Stimulated activated CD8-positive, alpha-beta memory T cell treated with anti-CD3 and anti-CD28 coated beads, Interleukin-7, amount 100 ng/mL, for 1 hour (primary cell): ENCODE measurements at places on chromosomes 16 and 17.

- DNase-seq = no peak
These were observed 1.9 kb downstream of the ACSF3 start for GRCh38 chr16:89095491-89095951.

DNA sequence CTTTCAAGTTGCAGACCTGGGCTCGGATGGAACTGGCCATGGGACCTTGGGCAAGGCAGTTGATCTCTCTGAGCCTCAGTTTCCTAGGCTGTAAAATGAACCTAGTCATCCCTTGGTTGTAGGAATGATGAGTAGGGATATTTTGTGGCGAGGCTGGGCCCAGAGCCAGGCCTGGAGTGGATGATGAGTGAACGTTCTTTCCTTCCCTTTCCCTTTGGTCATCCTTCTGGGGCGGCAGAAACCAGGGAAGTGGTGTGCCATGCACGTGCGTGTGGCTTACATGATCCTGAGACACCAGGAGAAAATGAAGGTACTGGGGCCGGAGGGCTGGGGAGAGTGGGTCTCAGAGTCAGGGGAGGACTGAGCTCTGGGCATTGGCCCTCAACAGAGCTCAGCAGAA, 8.4 kb downstream of the FBRS start:
- no peak for DNase-seq

- no peak for DNase-seq
These were observed 141.5 kb downstream of the TRIM37 start for GRCh38 chr17:58965221-58965620.

GRCh38 chr16:2776500-2777139, 460 bp downstream of the ELOB start:
- no peak for DNase-seq

DNA sequence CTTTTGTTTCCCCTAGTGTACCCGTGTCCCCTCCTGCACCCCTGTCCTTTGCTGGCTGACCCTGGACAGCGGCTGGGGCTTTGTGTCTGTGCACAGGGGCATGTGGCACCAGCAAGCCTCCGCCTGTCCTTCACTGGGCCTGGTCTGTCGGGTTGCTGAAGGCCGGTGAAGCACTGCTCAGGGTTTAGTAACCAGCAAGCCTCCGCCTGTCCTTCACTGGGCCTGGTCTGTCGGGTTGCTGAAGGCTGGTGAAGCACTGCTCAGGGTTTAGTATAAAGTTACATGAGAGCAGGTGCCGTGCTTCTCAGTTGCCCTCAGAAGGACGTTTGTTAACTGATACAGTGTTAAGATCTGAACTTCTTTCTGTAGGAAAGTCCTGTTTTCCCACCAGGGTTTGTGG, 33.8 kb downstream of the DEF8 start:
- DNase-seq = no peak

GRCh38 chr17:12410717-12411116, 255.0 kb upstream of the MYOCD start:
- DNase-seq = no peak

GRCh38 chr17:60333628-60334031, 58.3 kb downstream of the USP32 start:
- no peak for DNase-seq

GRCh38 chr17:32739722-32740121, 137.2 kb downstream of the MYO1D start:
- DNase-seq = no peak

DNA sequence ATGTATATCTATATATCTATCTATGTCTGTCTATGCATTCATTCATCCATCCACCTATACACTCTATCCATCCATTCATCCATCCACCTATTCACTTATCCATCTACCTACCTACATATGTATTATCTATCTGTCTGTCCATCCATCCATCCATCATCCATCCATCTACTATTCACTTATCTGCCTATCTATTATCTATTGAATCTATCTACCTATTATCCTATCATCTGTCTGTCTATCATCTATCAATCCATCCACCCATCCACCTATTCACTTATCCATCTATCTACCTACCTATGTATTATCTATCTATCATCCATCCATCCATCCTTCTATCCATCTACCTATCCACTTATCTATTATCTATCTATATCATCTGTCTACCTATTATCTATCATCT, 302.3 kb downstream of the SHISA9 start:
- DNase-seq = no peak

GRCh38 chr16:81664153-81664552, 114.9 kb upstream of the PLCG2 start:
- no peak for DNase-seq

DNA sequence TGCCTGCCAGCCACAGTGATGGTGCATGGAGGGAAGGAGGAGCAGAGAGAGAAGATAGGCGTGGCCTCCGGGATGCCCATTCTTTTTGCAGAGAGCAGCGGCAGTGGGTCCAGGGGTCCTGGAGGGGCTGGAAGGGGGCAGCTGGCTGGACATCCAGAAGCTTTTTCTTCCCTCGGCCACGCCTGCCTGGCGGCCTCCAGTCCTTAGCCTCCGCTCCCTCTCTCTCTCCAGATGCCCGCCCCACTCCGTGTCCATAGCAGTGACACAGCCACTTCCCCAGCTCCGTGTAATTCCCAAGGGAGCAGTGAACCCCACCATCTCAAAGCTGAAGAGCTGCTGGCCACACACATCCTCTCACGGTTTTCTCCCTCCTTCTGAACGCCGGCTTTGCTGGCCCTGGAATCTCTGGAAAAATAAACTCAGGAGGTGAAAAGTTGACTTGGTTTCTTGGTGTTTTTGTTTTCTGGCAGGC, 26.3 kb upstream of the CDC42EP4 start:
- no peak for DNase-seq

- no peak for DNase-seq
These were observed 44.7 kb downstream of the NEUROD2 start for GRCh38 chr17:39562976-39563375.

DNA sequence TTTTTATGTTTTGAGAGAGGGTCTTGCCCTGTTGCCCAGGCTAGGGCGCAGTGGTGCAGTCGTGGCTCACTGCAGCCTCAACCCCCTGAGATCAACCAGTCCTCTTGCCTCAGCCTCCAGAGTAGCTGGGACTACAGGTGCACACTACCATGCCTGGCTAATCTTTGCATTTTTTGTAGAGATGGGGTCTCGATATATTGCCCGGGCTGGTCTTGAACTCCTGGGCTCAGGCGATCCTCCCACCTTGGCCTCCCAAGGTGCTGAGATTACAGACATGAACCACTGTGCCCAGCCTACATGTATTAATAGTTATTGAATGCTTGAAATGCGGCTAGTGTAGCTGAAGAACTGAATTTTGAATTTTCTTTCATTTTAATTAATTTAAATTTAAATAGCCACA, 12.2 kb downstream of the C1QTNF1 start:
- no peak for DNase-seq

DNA sequence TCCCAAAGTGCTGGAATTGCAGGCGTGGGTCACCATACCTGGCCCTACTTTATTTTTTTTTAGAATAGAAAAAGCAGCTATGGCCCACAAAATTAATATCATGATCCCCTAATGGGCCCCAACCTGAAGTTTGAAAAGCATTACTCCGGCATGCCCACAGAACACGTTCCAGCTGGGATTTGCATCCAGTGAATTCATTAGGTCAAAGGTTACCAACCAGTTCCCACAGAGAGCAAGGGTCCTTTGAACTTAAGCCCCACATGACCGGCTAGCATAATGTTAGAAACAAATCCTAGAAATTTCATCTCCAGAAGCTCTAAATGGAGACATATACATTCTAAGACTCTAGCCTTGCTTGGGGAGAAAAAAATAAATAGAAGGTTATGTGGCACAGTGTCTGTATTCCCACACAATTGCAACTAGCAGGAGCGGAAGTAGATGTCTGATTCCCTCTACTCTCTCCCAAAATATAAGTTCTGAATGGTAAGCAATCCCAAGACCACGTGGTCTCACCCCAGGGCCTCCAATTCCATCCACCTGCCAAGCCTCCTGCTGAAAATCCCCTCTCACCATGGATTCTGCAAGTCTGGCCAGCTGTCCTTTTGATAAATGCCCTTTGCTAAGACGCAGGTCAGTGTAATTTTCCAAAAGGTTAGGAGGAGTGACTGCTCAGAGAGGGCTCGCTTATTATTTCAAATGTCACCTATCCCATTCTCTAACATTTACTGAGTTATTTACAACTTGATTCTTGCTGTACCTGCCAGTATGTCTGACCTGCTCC, 395.8 kb downstream of the NPIPA8 start:
- no peak for DNase-seq
